ENCODE measurements at places on chromosomes 4 and X.
A peak's percentile ranks its signal among the peaks of the same experiment; 100 is the strongest.

DNA sequence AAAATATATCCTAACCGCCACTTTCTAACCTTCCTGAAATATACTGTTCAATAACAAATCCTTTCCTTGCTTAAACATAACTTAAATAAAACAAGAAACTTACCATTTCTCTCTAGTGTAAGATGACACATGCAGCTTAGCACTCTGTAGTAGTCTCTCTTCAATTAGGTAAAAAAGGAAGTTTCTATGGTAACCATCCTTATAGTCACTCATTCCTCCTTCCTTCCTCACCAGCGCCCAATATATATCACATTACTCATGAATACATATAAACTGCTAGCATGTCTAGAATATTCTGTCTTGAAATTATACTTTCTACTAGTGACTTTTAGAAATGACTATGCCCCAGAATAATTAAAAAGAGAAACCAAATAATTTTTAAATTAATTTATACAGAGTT lies 112.2 kb downstream of the SNCA start:
- DNase-seq: no peak

GRCh38 chrX:9897761-9898161 lies 69.4 kb upstream of the CLDN34 start:
- no peak for DNase-seq

DNA sequence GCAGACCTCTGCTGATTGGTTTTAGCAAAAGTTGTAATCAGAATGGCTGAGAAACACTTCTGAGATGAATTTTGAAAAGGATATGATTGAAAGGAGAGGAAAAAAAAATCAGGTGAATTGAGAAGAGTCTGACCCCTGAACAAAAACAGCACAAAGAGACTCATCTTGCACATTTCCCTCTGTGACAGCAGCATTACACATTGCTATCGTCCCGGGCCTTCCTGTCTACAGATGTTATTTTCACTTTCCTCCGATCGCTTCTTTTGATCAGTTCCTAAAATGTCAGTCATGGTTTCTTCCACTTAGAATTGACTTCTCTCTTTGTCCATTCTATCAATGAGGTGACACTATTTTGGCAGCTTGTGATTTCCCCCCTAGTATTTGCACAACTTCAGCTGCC lies 262.6 kb downstream of the GPC3 start:
- DNase-seq: no peak

DNA sequence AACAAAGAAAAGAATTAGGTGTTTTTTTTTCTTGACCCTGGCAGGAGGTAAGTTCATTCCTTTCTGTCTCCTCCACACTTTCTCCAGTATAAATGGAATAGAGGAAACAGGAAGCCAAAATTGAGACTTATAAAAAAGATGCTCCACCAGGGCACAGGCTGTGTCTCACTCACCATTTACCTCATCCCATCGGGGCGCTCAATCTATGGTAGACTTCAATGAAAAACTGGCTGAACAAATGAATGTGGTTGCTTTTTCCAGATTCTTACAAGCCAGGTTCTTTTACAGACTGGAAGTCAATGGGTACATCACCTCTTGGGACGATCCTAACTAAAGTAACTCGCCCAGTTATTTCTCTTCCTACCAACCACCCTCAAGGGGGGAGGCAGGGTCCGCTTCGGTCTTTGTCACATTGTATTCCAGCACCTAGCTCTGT lies 685 bp downstream of the COMMD8 start:
- no peak for DNase-seq

DNA sequence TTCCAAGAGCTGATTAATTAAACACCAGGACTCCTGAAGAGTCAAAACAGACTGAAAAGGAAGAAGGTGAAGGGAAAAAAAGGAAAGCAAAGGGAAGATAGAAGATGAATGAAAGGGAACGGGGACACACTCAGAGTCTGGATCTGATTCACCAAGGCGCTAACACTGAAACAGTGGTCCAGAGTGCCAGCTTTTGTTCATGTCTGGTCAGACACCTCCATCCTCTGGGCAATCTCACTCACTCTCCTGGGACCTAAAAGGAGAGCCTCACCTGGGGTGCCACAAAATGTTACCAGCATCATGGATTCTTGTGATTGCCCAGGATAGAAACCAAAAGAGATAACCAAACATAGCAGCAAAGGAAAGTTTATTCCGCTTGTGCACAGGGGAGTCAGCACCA lies 120.3 kb upstream of the AFF2 start:
- no peak for DNase-seq

GRCh38 chr4:110589297-110589696 lies 33.6 kb downstream of the PITX2 start:
- DNase-seq: no peak

DNA sequence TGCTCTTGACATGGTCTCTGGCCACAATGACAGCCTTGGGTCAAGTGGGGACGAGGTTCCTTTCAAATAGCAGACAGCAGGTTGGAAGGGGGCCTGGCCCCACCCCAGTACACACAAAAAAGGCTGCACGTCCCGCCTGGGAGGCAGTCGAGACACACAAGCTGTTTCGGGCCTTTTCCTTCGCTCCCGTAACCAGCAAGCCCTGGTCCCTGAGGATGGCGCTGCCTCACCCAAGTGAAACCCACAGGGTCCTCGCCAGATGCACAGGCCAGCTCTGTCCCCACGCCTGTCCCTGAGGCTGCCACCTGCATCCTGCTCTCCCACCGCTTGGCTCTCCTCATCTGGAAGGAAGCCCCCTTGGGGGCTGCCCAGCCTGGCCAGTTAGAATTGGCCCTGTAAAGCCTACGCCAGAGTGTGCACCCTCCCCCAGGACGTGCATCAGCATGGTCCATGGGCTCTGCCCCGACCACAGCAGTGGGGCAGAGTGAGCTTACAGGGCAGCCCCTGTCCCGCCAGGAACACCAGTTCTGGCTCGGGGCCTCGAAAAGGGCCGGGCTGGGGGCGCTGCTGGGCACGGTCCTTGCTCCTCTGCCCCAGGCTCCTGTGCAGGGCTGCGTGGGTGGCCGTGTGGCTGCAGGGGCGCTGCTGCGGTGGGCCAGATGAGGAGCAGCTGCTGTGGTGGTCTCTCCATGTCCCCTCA lies 2.0 kb downstream of the CPLX1 start:
- DNase-seq: peak; percentile 36

- no peak for DNase-seq
Observed at GRCh38 chr4:161936625-161937550, 226.9 kb downstream of the FSTL5 start.

- no peak for DNase-seq
Observed at GRCh38 chr4:3766785-3767569, 792 bp downstream of the ADRA2C start.

DNA sequence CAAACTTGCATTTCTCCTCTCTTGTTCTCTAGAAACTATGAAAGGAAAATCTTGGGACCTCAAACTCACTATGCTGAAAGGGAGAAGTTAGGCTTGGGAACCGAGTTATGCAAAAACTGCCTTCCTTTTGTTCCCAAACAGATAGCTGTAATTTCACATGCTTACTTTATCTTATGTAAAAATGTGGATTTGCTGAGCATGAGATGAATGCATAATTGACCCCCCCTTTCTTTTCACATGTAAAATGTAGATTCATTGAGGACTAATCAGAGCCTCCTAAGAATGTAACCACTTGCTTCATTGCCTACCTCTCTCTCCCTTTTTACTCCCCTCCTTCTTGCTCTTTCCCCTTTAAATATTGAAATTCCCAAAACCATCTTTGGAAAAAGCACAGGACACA lies 18.0 kb downstream of the TBC1D9 start:
- DNase-seq: no peak

DNA sequence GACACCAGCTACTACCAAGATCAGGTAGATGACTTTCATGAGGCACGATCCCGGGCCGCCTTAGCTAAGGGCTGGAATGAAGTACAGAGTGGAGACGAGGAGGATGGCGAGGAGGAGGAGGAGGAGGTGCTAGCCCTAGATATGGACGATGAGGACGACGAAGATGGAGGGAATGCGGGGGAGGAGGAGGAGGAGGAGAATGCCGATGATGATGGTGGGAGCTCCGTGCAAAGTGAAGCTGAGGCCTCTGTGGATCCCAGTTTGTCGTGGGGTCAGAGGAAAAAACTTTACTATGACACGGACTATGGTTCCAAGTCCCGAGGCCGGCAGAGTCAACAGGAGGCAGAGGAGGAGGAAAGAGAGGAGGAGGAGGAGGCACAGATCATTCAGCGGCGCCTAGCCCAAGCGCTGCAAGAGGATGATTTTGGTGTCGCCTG lies 481 bp downstream of the UTP3 start:
- no peak for DNase-seq

- DNase-seq: no peak
Observed at GRCh38 chr4:55356991-55357461, 11.0 kb downstream of the SRD5A3 start.

DNA sequence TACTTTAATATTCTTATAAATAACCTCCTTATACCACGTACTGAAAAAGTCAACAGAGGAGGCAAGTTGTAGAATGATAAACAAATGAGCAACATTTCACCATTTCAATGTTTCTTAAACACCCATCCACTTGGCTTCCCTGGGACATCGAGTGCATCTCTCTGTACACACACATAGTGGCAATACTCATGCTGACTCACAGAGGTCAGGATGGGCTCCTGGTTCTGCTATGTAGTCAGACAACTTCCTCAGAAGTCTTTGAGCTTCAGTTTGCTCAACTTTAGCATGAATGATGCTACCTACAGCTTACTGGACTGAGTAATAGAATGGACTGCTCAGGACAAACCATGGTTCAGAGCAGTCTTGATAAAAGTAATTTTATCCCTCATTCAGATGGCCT lies 56.9 kb downstream of the MAD2L1 start:
- no peak for DNase-seq

GRCh38 chr4:10716163-10716562 lies 31.6 kb upstream of the CLNK start:
- no peak for DNase-seq

DNA sequence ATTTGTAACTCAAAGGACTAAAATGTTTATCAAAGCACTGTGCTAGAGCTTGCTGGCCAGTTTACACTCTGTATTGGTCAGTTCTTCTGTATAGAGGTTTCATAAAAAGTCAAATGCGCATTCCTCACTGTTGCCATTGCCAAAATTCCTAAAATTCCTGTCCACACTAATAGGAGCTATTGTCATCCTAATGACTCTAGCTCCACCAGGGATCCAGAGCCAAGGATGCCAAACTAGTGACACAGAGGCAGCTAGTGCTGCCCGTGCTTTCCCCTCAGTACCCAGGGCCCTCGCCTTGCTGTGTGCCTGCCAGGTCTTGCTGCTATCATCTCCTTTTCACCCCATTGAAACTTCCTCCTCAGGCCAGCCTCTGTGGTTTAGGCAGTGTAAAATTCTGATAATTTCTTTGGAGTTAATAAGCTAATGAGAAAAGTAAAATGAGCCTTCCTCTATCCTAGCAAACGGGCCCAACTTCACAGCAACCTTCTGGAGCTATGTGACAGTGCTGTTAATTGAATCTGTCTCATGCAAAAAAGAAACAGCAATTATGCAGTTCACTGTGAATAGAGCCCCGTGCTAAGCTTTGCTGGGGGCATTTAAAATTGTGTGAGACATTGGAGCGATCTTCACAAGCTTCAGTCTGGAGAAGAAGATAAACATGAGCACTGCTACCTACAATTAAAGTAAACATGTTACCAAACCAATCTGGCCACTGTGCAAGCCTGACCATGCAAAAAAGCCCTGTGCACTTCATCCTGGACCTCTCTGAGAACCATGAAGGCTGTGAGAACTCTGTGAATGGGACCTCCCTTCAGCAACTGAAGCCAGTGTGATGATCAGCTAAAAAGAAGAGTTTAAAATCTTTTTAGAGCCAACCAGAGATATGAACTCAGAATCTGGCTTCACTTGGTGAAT lies 43.1 kb upstream of the FGF2 start:
- DNase-seq: no peak

DNA sequence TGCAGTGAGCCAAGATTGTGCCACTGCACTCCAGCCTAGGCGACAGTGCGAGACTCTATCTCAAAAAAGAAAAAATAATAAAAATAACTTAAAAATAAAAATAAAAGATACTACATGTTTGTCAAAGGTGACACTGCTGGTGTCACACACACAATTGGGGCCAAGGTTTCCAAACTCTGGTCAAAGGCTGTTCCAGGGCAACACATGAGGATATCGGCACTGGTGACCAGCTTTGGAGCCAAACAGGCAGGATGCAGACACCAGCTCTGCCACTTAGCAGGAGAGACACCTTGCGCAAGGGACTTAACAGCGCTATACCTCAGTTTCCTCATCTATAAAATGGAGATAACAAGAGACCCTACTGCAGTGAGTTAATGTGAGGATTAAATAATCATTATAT lies 52.3 kb downstream of the CD99L2 start:
- no peak for DNase-seq
